ENCODE measurements at places on chromosomes 1 and 21.

GRCh38 chr1:204461331-204462228 is 33.0 kb downstream of the PIK3C2B start:
- H3K36me3 ChIP-seq: no peaks in the 10 kb centered on the region
- H3K27me3 ChIP-seq: no peaks in the 10 kb centered on the region
- no peak overlapping the region for H3K27ac ChIP-seq
- DNase-seq: no peak
- no peaks in the 10 kb centered on the region for H3K4me1 ChIP-seq

GRCh38 chr21:42579456-42580075 is 65.9 kb downstream of the SLC37A1 start:
- H3K27me3 ChIP-seq: no peaks in the 10 kb centered on the region
- no peaks in the 10 kb centered on the region for H3K4me1 ChIP-seq
- no peak for DNase-seq
- no peak overlapping the region for H3K4me3 ChIP-seq
- H3K27ac ChIP-seq: no peak overlapping the region

GRCh38 chr1:109184687-109185086 is 29.0 kb upstream of the SARS1 start:
- H3K4me3 ChIP-seq: no peak overlapping the region
- H3K4me1 ChIP-seq: peaks cover 20% of the 10 kb centered on the region
- no peak overlapping the region for H3K27ac ChIP-seq
- H3K27me3 ChIP-seq: no peaks in the 10 kb centered on the region

DNA sequence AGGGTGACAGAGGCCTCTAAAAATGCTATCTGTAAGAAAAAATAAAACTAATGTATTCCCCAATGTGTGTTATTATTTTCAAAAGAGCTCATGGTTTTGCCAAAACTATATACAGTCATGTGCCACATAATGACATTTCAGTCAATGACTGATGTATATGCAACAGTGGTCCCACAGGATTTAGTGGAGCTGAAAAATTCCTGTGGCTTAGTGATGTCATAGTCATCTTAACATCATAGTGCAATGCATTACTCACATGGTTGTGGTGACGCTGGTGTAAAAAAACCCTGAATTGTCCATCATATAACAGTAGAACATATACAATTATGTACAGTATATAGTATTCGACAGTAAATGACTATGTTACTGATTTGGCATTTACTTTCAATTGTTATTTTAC is 172.4 kb downstream of the CACNA1E start:
- H3K27me3 ChIP-seq: 0 out of 2 replicates have a peak, but pooled peaks cover 5% of the 10 kb centered on the region
- no peak overlapping the region for H3K4me3 ChIP-seq
- no peak for DNase-seq

- H3K27ac ChIP-seq: no peak overlapping the region
- DNase-seq: no peak
- no peaks in the 10 kb centered on the region for H3K27me3 ChIP-seq
- no peak overlapping the region for H3K4me3 ChIP-seq
- no peaks in the 10 kb centered on the region for H3K4me1 ChIP-seq
Observed at GRCh38 chr1:216483672-216484401, 60.6 kb upstream of the USH2A start.

DNA sequence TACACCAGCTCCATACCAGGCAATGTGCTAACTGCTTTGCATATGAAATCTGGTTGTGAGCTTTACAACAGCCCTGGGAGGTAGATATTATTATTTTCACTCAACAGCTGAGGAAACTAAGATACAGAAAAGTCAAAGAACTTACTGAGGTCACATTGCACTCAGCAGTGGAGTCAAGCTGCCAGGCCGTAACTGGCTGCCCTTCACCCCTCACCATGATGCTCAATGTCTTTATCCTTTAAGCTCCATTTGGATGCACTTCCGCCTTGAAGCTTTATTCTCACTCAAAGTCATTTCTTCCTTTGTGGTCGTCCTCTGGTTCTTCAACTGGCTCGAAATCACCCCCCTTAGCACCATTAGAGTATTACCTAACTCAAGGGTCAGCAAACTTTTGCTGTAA is 81.7 kb upstream of the RALGPS2 start:
- no peak overlapping the region for H3K27ac ChIP-seq
- no peak overlapping the region for H3K4me3 ChIP-seq
- no peaks in the 10 kb centered on the region for H3K36me3 ChIP-seq
- DNase-seq: no peak
- no peaks in the 10 kb centered on the region for H3K4me1 ChIP-seq

DNA sequence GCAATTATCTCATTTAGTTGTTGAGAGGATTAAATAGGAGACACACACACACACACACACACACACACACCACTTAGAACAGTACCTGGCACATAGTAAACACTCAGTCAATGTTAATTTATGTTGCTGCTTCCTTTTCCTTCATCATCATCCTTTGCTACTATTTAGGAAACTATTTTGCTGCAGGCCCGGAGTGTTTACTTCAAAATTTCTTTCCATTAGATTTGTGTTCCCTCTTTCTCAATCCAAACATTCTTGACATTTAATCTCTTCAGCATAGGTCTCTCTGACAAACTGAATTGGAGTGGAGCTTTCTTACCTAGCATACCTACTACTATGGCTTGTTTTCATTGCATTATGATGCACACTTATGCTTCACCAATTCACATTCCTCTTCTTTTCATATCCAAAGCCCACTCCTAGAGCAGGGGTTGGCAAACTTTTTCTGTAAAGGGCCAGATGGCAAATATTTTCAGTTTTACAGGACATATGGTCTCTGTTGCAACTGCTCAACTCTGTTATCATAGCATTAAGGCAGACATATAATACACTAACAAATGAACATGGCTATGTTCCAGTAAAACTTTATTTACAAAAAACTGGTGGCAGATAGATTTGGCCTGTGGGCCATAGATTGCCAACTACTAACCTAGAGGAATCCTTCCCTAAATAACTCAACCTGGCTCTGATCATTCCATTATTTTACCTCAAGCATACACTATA is 49.5 kb downstream of the SCMH1 start:
- no peaks in the 10 kb centered on the region for H3K36me3 ChIP-seq
- no peak overlapping the region for H3K27ac ChIP-seq
- no peaks in the 10 kb centered on the region for H3K27me3 ChIP-seq
- H3K4me3 ChIP-seq: no peak overlapping the region

- no peak for DNase-seq
- H3K36me3 ChIP-seq: no peaks in the 10 kb centered on the region
- H3K4me3 ChIP-seq: no peak overlapping the region
- no peaks in the 10 kb centered on the region for H3K27me3 ChIP-seq
Observed at GRCh38 chr1:109827986-109828385, 64.3 kb upstream of the EPS8L3 start.

DNA sequence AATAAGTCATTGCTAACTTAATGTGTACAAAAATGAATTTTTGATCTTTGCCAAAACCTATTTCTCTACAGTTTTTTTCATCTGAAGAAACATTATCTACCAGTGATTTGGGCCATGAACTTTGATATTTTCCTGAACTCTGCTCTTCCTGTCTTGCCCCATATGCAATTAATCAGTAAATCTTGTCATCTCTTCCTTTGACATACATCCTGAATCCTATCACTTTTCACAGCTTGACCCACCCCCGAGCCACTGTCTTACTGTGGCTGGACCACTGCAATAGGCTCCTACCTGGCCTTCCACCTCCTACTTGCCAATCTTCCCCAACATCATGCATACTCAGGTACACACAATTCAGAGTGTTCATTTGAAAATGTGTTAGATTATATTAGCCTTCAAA is 46.4 kb downstream of the RGS13 start:
- no peaks in the 10 kb centered on the region for H3K36me3 ChIP-seq
- no peak overlapping the region for H3K27ac ChIP-seq
- H3K4me1 ChIP-seq: no peaks in the 10 kb centered on the region
- no peak for DNase-seq
- H3K4me3 ChIP-seq: no peak overlapping the region

DNA sequence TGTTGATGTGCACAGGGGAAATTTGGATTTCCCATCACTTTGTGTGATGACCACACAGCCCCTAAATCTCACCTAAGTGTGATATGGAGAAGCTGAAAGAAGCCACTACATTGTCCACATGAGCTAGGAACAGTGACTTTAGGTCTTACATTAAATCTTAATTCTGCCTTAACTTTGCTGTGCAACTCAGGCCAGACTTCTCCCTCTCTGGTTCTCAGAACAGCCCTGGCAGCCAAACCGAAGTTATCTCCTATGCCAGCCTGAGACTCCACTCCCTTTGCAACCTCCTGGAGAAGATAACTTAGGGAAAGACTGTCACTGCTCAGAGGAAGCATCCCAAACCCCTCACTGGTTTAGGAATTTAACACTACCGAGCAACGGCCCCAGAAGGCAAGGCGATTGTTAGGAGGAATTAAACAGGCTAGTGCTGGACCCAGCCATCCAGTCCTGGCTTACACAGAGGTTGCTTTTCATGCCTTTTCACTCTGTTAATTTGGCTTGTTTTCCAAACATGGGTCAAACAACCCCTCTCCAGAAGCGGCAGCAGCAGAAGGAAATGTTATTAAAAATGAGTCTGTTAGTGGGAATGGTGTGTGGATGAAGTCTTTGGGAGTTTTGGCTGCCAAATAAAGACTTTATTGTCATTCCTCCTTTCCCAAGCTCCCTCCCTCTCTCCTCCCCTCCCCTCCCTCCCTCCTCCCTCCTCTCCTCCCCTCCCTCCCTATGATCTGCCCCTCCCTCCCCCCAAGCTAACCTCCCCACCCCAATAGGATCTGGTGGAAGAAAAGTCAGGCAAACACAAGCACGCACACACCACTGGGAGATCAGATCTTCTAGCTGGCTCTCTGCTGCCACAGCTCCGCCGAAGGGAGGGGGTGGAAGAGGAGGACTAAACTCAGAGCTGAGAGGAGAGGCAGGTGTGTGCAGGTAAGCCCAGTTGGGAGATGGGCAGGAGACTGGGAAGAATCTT is at the start of gene PRELP:
PRELP (plus strand) TSS at position 795 of the 970 bp plus-strand sequence. CDS start 7,379 bp downstream, outside the sequence.
- peaks cover 5% of the 10 kb centered on the region for H3K4me1 ChIP-seq
- H3K36me3 ChIP-seq: no peaks in the 10 kb centered on the region
- peaks cover 24% of the 10 kb centered on the region for H3K27me3 ChIP-seq
- no peak within 1 kb of the TSS for H3K27ac ChIP-seq
- H3K4me3 ChIP-seq: no peak within 1 kb of the TSS

- H3K27me3 ChIP-seq: no peaks in the 10 kb centered on the region
- H3K27ac ChIP-seq: no peak overlapping the region
- no peaks in the 10 kb centered on the region for H3K36me3 ChIP-seq
- H3K4me1 ChIP-seq: no peaks in the 10 kb centered on the region
Observed at GRCh38 chr1:148162363-148162762, 10.3 kb upstream of the NBPF11 start.

GRCh38 chr1:36691374-36691773 is 208.7 kb upstream of the CSF3R start:
- peak overlapping the region; percentile 18 for H3K4me3 ChIP-seq
- peaks cover 10% of the 10 kb centered on the region for H3K4me1 ChIP-seq
- no peaks in the 10 kb centered on the region for H3K36me3 ChIP-seq
- peak; percentile 57 for DNase-seq

GRCh38 chr1:33045814-33046213 is 9.1 kb upstream of the AK2 start:
- no peaks in the 10 kb centered on the region for H3K36me3 ChIP-seq
- no peak overlapping the region for H3K27ac ChIP-seq

- H3K27me3 ChIP-seq: peaks cover 28% of the 10 kb centered on the region
- H3K4me1 ChIP-seq: no peaks in the 10 kb centered on the region
- H3K4me3 ChIP-seq: no peak overlapping the region
- no peaks in the 10 kb centered on the region for H3K36me3 ChIP-seq
Observed at GRCh38 chr1:203444171-203444576, 31.4 kb upstream of the PRELP start.

- H3K4me3 ChIP-seq: no peak overlapping the region
- H3K27ac ChIP-seq: no peak overlapping the region
- H3K36me3 ChIP-seq: no peaks in the 10 kb centered on the region
- H3K4me1 ChIP-seq: no peaks in the 10 kb centered on the region
Observed at GRCh38 chr1:97061604-97062003, 340.0 kb downstream of the PTBP2 start.

DNA sequence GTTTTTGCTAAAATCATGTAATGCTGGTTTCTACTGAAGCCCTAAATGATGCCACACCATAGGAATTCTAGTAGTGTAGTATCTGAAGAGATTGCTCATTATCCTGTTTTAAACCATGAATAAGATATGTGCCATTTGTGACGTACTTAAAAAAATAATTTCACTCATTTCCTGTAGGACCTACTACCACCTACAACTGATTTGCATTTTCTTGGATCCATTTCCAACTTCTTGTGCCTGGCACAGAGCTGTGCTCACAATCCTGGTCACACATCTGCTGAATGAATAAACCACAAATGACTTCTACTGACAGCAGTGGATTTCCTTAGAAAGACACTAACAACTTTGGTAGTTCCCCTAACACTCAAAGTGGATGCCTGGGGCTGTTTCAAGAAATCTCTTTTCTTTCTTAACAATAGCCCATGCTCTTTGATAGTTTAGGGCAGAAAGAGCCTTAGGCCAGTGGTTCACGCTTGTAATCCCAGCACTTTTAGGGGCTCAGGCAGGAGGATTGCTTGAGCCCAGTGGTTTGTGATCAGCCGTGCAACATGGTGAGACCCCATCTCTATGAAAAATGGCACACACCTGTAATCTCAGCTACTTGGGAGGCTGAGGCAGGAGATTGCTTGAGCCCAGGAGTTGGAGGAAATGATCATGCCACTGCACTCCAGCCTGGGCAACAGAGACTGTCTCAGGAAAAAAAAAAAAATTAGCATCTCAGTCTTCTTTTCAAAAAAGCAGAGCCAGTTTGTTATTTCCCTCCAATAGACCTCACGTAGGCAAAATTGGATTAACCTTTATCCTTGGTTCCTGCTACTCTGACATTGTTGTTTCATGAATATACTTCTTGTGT is 13.0 kb upstream of the BATF3 start:
- no peak for DNase-seq
- H3K36me3 ChIP-seq: no peaks in the 10 kb centered on the region
- no peaks in the 10 kb centered on the region for H3K27me3 ChIP-seq

DNA sequence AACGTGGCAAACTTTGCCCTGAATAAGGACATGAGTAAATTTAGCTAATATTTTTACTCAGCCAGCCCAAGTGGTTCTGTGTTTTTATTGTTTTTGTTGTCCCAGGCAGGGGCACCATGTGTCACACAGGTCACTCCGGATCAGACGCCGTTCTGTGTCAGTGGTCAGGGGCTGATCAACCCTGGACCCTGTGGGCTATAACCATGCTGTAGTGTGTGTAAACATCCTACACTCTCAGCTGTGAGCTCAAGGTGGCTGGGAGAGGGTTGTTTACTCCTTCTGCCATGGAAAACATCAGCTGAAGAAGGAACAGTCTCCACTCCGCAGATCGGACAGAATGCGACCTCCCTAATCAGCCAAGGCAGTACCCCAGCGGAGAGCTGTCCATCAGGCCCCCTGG is 26.5 kb upstream of the KCNQ4 start:
- no peak overlapping the region for H3K27ac ChIP-seq
- no peaks in the 10 kb centered on the region for H3K27me3 ChIP-seq
- no peak for DNase-seq

DNA sequence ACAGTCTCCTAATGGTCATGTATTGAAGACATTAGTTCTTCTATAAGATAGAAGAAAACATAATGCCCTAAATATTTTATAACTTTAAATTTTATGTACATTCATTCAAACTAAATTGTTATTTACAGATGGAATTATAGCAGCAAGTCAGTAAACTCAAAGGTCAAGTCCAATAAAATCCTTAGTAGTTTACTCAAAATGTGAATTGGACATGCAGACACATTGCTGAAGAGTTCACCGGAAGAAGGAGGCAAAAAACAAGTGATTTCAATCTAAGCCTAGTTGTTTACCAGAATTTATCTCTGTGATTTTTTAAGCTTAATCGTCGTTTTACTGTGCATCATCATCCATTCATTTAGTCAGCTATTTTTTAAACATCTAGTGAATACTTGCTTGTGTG is 149.7 kb downstream of the GREM2 start:
- no peak overlapping the region for H3K27ac ChIP-seq
- H3K4me3 ChIP-seq: no peak overlapping the region
- H3K36me3 ChIP-seq: no peaks in the 10 kb centered on the region
- no peaks in the 10 kb centered on the region for H3K27me3 ChIP-seq
- H3K4me1 ChIP-seq: no peaks in the 10 kb centered on the region
